ENCODE measurements at places on chromosomes 6 and 20.

GRCh38 chr6:164102693-164103092, 688.2 kb downstream of the QKI start:
- DNase-seq, result no peak

- DNase-seq, result no peak
Measured at GRCh38 chr20:50413088-50413500, 97.1 kb upstream of the PTPN1 start.

GRCh38 chr6:169702840-169703246, 917 bp downstream of the C6orf120 start:
- no peak for DNase-seq

GRCh38 chr6:25181350-25181724, 97.8 kb upstream of the CARMIL1 start:
- no peak for DNase-seq

DNA sequence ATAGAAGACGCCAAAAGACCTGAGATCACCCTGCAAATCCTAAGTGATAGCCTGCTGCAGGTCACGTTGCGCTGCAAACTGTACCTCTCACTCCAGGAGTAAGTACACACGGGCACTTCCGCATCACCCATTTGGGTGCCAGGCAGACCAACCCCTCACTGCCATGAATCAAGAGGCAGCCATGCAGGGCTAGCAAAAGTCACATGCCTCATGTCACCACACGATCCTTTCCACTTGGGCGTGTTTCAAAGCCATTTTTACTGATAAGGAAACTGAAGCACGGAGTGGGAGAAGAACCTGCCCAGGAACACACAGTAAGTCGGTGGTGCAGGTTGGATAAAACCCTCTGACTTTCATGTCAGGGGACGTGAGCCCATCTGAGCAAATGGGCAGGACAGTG, 37.0 kb downstream of the BPIFB1 start:
- no peak for DNase-seq

DNA sequence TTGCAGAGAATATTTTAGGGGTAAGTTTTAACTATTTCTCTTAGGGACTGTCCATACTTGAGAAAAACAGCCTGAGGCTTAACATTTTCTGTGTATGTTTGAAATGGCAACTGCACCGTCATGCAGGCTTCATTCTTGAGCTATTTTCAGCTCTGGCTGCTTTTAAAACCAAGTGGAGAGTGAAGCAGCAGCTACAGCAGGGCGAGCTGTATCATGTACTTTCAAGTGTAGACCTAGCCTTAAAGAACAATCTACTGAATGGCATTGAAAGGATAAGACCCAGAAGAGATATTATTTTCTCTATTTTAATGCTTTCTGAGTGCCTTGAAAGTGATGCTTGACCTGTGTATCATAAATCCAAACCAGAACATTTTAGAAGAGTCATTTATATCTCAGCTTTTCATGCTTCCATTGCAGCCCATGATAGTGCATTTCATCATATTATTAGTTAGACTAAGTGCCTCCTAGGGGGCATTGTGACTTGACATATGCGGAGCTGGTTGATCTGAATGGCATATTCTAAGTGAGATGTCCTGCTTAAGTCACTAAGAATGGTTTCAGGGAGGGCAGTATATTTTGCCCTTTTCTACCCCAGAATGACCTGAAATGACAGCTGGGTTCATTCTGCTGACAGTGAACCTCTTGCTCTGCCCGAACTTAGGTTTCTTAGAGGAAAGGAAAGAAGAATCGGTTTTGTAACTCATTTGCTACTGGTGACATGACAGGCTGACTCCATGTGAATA, 85.3 kb downstream of the NKAIN2 start:
- no peak for DNase-seq

- no peak for DNase-seq
Measured at GRCh38 chr20:5393218-5393870, 76.6 kb upstream of the PROKR2 start.

- no peak for DNase-seq
Measured at GRCh38 chr6:119495230-119495683, 145.7 kb upstream of the MAN1A1 start.

DNA sequence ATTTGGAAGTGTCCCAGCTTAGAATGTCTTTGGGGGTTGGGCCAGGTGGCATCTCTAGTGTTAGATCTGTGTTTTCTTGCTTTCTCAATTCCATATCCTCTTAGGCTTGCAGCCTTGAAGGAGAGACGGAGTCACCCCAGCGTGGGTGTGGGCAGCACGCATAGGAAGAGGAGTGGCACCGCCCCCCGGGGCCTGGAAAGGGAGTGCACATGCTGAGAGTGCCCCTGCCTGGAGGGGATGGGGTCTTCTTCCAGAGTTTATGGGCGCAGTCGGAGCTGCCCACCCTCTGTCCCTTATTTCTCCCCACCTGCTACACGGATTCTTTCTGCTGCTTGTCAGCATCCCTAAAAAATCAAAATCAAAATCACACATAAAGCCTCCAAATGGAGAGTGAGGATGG, 309.7 kb downstream of the QKI start:
- DNase-seq, result no peak

GRCh38 chr20:62246872-62247652, 8.7 kb downstream of the OSBPL2 start:
- DNase-seq, result no peak

- DNase-seq, result no peak
Measured at GRCh38 chr20:17836303-17836861, 132.2 kb downstream of the SNX5 start.

DNA sequence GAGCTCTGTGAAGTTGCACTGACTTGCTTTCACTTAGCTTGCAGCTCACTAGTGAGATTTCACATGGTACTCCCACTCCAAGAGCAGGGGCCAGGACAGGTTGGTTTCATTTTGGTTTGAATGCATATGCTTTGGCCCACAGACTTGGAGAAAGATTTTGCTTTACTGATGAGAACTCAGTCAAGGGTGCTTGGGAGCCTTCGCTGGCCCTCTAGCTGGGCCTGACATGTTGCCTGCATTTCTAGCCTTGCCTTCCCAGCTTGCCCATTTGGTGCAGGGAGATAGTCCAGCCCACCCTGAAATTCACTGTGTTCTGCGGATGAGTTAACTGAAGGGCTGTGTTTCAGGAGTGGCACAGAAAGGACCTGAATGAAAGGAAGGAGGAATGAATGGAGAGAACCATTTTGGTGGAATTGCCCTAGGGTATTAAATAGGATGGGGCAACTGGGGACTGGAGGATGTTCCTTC, 1.9 kb downstream of the SGK1 start:
- no peak for DNase-seq

- DNase-seq, result no peak
Measured at GRCh38 chr6:87714093-87714842, 12.2 kb upstream of the AKIRIN2 start.

- no peak for DNase-seq
Measured at GRCh38 chr6:9583753-9584352, 831.0 kb downstream of the TFAP2A start.

DNA sequence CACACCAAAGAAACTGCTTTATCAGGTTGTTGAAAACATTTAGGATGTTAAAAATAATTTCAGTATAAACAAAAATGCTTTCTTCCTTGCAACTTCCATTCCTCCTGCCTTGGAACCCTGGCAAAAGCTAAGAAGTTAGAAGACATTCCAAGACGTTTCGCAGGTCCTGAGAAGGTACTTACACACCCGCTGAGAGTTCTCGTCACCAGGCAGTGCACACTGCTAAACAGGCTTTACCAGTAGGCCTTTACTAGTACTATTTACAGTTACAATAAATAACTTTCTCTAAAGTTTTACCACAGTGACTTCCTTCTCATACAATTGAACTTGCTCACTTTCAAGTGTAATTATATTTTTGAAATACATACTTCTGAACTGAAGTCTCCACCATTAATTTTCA, 81.4 kb upstream of the RPS6KA2 start:
- no peak for DNase-seq

DNA sequence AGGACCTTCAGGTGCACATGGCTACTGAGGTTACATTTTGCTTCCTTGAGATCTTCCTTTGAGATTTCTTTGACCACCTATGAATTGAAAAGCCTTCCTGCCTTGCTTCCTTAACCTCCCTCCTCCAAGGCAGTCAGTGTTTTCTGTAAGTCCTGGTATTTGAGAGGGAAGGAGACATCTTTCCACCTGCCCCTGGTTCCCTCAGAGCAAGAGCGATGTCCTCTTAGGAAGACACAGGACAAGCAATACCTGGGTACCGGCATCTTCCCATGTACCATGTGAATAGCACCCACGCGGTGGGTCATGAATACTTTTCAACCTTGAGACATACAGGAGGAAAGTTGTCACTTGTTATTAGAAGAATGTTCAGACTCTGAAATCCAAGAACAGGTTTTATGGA, 37.1 kb downstream of the GINS1 start:
- DNase-seq, result no peak

- no peak for DNase-seq
Measured at GRCh38 chr20:8020314-8021079, 936 bp upstream of the TMX4 start.

- no peak for DNase-seq
Measured at GRCh38 chr6:27468334-27468733, 4.6 kb downstream of the ZNF184 start.

- no peak for DNase-seq
Measured at GRCh38 chr6:111870742-111871064, 2.5 kb downstream of the FYN start.

DNA sequence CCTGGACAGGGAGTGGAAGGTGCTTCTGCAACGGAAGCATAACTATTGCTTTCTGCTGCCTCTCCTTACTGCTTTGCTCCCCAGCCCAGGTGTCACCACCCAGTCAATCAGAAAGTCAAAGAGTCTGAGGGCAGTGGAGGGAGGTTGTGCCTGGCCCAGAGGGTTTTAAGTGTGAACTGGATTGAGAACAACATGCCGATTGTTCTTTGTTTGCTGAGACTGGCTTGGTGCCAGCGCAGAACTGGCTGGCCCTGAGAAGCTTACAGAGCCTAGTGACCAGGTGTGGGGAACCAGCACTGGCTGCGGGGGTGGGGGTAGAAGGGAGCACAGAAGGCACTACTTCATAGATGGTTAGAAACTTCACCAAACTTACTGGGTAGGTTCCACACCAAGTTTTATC, 31.1 kb upstream of the ENPP4 start:
- DNase-seq, result no peak

DNA sequence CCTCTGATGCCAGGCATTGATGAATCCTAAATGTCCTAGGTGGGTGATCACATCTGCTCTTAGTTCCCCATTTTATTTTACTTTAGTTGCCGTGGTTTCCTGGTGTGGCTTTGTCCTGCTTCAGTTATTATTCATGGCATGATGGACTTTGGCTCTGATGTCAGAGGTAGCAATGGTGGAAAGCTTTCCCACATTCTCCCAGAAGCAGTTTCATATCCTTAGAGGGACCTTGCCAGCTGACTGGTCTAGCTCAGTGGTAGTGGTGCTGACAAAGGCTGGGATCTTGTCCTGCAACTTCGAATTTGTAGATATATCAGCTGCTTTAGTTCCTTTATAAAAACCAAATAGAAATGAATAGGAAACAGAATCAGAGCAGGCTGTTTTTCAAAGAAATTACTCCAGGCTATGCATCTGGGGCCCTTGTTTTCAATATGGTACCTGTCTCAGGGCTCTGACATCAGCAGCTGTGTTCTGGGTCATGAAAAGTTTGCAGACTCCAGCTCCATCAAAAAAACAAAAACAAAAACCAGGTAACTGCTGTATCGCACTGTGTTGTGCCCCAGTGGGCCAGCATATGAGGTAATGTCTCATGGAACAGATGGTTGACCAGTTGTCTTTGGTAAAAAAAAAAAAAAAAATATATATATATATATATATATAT, 133.7 kb downstream of the PLCB4 start:
- DNase-seq, result no peak

- no peak for DNase-seq
Measured at GRCh38 chr6:16374461-16375200, 136.2 kb downstream of the GMPR start.

- no peak for DNase-seq
Measured at GRCh38 chr20:22801528-22801927, 217.2 kb upstream of the FOXA2 start.

DNA sequence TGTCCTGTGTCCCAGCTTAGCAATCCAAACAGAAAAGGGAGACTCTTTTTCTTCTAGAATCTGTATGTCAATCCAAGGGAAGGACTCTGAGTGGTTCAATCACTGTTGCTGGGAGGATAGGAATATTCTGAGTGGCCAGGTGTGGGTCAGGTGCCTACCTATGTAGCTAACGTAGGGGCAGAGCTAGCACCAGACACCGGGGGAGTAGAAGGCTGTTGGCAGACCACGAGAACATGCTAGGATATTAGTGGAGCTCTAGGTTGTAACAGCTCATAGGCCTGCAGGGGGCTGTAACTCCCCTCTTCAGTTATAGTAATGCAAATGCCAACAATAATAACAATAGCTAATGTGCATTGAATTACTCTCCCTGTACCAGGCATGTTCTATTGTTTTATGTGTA, 39.8 kb upstream of the EPB41L1 start:
- DNase-seq, result no peak

- DNase-seq, result no peak
Measured at GRCh38 chr6:140567466-140567865, 1193.0 kb upstream of the CITED2 start.

- no peak for DNase-seq
Measured at GRCh38 chr6:134235937-134236751, 81.8 kb downstream of the SGK1 start.

DNA sequence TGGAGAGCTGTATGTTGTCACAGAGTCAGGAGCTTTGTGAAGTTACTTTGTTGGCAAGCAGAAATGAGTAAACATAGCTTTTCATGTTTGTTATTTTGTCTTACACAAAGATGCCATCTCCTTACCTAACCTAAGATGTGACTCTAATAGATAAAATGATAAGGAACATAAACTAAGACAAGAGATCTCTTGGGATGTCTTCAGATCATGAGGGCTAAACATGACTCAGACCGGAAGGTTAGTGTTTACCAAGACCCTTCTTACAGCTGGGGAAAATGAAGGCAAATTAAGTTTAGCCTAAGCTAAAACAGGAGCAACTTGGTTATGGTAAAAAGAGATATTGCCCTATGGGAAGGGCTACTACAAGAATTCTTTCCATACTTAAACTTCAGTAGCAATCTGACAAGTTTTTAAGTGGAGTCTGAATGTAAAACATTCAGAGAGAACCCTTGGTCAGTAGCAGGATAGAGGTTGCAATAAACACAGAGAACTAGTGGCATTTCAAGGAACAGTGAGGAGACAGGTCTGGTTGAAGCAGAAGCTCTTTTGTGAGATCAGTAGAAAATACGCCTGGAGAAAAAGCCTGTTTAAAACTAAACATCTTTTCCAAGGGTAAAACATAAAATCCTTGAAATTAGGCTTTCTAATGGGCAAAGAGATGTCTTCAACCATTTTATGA, 29.9 kb downstream of the SGK1 start:
- DNase-seq, result no peak

Data from stimulated activated naive CD4-positive, alpha-beta T cell treated with Interleukin-2 at 50 U/mL for 16 hours (primary cell).